ENCODE measurements at places on chromosomes 3 and 15. TPM values are rescaled to one million over a fixed set of nuclear protein-coding genes. Genes with fewer than 3 reads are reported as not detected.

DNA sequence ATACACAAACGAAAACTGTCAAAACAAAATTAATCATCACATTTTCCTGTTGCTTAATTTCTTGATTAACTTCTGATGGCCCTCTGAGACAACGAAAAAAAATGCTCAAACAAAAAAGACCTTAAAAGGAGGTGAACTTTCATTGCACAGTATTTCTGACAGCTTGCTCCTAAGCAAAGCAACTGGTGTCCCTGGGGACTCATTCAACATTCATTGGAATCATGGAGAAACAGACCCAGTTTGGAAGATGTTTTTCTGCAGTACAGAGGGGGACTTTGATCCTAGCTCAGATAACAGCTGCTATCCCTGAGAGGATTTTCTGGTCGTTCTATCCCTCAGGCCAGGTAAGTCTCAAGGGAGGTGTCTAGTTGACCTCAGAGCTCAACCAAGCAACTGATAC, 378.7 kb upstream of the ATP11B start:
- no peak for DNase-seq

- DNase-seq = no peak
Observed at GRCh38 chr3:98770261-98771039, 7.3 kb downstream of the ST3GAL6 start.

GRCh38 chr3:56086355-56086754, 381.9 kb downstream of the ERC2 start:
- no peak for DNase-seq

The CRYGS gene
- 9.4 TPM for polyA plus RNA-seq

The GOLGA6L9 gene
- 13.5 TPM for polyA plus RNA-seq
